ENCODE measurements at places on chromosomes 6 and 20.

DNA sequence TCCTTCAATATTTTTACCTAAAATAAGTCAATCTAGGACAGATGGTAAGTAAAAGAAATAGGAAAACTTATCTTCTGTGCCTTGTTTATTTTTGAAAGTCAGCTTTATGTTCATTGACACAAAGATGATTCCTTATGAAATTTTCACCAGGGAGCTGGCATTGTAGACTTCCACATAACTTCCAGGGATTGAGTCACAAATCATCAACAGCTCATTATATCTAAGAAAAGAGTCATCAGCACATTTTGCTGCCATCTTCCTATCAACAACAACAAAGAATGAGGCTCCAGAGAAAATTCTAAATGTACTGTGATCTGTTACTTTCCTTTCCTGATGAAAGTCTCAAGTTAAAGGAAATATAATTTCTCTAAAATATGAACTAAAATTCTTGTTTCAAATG lies 48.5 kb downstream of the CFAP61 start:
- no peak for DNase-seq

GRCh38 chr6:148955441-148955840 lies 208.6 kb downstream of the UST start:
- no peak for DNase-seq

DNA sequence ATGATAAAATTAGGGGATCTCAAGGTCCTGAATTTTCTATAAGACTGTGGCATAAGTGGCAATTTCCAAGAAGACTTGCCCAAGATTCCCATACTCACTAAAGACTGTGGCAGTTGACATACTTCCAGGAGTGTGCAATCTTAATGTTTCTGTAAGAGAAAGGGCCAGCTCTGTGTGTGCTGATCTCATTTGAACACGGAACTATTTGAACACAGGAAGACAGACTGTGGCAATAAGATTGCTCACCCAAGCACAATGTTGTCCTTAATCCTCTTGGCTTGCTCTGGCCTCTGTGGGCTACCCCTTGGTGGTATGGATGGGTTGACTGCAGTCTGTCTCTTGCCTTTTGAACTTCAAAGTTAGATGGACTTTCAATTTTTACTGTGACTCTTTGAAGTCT lies 151.4 kb downstream of the PHF3 start:
- DNase-seq: no peak

DNA sequence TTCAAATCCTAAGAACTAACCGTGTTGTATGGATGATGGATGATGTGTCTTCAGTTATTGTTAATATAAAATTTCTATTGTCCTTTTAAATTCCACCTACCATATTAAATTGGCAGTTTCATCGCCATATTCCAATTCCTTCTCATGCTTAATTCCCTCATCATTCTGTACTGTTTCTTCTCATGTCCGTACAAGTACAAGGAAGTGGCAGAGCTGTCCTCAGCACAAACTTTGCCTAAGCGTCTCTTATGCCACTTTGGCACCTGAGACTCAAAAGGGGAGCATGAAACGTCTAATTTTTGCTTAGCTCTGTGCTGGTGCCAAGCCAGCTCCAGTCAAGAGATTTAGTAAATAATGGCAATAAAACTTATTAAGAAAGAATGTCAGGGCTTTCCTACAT lies 158.2 kb upstream of the LAMA2 start:
- no peak for DNase-seq

DNA sequence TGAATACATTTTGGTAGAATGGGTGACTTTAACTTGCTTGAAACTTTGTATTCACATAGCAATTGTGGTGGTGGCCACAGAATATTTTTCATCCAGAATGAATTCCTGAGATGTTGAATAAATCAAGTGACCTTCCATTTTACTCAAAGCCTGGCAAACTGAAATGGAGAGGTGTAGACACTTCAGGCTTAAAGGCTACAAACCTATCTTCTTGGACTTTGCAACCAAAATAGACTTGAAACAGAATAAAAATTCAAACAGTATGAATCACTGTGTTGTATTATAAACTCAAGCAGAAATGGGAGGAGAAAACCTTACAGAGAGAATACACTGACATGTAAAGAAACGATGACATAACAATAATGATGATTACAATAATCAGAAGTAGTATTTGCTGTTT lies 371.6 kb downstream of the BCKDHB start:
- DNase-seq: no peak

DNA sequence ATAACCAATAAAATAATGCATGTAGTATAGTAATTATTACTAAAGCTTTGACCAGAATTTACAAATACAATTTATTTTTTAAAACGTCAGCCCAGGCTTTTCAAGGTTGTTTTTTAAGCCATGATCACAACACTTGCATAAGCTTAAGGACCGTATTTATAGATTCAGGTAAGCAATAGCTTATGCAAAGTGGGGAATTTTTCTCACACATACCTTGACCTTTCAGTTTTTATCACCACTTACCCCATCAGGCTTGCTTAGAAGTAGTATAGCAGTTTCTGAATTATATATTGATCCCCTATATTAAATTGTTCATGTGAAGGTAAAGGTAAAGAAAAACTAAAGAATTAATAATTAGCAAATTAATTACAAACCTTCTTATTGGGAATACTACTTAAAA lies 232.3 kb upstream of the FKBP1C start:
- no peak for DNase-seq
